Keratinocyte (primary cell): ENCODE measurements at places on chromosomes 6 and 20. TPM values are rescaled to one million over a fixed set of nuclear protein-coding genes. Genes with fewer than 3 reads are reported as not detected.

NELFE gene
- 45.1 to 57.9 TPM (median 51.9 TPM) in 3 replicates for polyA plus RNA-seq

TUBB1 gene
- 0.03 TPM in 1 of 3 replicates, not detected in the others for polyA plus RNA-seq

TNFAIP3 gene
- polyA plus RNA-seq, result 73.3 to 141 TPM (median 109 TPM) in 3 replicates

WFDC5 gene
- 2.4 to 11.7 TPM (median 5.1 TPM) in 3 replicates for polyA plus RNA-seq

LAMP5 gene
- polyA plus RNA-seq, result not detected in 3 replicates

PHACTR2 gene
- polyA plus RNA-seq, result 5.9 to 20.9 TPM (median 9.4 TPM) in 3 replicates

FLRT3 gene
- 69.7 to 123 TPM (median 91.7 TPM) in 3 replicates for polyA plus RNA-seq

OR2B2 gene
- not detected in 3 replicates for polyA plus RNA-seq

ARMH2 gene
- not detected in 3 replicates for polyA plus RNA-seq

GRCh38 chr6:85679445-85680123 lies 36.9 kb upstream of the SYNCRIP start:
- DNase-seq, result no peak

DNA sequence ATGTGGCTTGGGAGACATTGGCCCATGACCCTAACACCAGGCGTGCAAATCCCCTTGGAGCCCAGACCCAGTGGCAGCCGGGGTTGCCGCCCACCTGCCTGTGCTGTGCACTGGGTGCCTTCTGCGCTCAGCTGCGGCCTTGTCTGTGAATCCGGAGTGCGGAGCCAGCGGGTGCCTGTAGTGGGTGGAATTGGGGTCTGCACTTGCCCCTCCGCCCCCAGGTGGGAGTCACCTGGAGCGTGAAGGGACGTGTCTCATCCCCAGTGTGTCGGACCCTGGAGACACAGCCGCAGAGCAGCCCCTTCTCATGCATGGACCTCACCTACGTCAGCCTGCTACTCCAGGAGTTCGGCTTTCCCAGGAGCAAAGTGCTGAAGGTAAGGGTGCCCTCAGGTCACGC lies 22.9 kb upstream of the PYGB start:
- no peak for DNase-seq

- DNase-seq, result no peak
Observed at GRCh38 chr20:11777387-11778205, 140.1 kb upstream of the BTBD3 start.

DNA sequence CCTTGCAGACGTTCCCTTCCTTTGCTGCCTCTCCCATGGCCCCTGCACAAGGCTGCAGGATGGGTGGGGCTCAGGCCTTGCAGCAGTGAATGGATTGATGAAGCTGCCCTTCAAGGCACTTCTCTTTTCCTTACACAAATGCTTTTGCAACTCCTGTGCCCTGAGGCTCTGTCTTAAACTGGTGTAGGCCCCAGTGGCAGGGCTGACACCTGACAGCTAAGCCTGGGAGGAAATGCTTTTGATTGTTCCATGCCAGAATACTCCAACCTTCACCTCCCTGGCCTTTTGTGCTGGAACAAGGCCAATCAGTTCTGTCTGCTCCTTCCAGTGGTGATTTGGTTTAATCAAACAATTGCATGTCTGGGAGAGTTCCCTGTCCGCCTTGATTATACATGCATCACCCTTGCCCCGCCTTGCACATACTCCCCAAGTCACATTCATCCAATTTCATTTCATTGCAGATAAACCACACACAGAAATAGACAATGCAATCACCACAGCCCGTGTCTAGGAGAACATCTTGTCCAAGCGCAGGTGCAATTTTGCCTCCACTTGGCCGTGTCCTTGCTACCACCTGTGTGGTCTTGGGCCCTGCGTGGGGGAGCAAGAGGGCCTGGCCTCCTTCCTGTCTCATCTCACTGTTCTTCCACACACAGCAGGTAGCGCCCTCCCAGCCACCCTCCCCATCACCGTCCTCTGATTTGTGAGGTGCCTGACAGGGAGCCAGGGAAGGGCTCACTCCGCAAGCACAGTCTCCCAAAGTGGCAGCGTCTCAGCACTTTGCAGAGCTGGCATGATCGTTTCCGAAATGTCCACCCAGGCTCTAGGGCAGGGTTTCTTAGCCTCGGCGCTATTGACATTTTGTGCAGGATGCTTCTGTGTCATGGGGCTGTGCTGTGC lies 120.4 kb downstream of the CDH26 start:
- DNase-seq, result no peak

DNA sequence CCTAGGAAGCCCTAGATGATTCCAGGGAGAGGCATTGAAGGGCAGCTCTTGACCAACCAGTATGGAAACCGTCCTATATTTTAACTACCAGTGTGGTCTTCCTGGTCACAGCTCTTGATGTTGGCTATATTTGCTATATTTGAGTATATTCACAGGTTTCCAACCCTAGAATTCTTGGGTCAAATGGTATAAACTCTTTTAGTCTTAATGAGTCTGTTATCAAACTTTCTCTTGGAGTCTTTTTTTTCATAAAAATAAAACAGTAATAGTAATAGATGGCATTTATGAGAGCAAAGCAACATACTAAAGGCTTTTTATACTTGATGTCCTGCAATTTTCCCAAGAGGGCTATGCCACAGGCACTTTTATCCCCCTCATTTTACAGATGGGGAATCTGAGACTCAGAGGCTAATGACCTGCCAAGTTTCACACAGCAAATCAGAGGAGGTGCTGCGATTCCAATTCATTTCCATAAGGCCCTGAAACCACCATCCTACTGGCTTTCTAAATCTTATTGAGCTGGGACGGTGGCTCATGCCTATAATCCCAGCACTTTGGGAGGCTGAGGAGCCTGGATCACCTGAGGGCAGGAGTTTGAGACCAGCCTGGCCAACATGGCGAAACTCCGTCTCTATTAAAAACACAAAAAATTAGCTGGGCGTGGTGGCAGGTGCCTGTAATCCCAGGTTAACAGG lies 217.2 kb upstream of the ZNF217 start:
- DNase-seq, result no peak

DNA sequence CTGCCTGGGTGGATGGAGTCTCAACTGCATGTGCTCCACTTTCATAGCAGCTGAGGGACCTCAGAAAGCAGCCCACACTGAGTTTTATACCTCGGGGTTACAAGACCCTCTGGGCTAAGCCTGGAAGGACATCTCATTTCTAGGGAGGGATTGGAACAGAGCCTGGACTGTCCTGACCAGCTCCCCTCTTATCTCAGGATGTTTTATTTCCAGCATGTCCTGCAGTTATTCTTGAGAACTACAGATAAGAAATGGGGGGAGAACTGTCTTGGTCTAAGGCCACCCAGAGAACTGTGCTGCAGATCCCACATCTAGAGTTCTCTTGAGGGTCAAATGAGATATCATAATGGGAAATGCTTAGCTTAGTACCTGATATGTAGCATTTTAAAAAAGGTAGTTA lies 97.3 kb upstream of the CHD6 start:
- no peak for DNase-seq

DNA sequence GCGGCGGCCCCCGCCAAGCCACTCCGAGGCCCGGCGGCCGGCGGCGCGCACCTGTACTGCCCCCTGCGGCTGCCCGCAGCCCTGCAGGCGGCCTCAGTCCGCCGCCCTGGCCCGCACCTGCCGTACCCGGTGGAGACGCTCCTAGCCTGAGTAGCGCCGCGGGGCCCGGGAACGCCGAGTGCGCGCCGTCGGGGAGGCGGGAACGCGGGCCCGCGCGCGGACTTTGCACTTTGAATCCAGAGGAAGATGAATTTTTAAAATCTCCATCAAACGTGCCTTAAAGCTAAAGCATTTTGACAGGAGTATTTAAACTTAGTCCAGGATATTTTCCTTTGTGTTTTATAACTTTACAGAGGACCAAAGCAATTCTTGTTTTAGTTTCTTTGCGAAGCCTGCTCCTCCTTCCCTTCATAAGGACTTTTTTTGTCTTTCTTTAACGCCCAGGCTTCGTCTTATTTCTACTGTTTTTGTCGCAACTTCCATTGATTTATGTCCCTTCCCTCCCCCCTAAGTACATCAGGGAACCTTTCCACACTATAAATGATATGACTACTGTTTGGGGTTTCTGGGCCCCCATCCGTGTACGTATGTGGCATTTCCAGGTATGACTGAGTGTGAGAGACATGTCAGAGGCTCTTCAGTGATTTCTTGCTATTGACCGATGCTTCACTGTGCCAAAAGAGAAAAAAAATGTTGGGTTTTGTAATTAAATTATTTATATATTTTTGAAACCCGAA lies 2.0 kb downstream of the FOXQ1 start:
- DNase-seq, result no peak

DNA sequence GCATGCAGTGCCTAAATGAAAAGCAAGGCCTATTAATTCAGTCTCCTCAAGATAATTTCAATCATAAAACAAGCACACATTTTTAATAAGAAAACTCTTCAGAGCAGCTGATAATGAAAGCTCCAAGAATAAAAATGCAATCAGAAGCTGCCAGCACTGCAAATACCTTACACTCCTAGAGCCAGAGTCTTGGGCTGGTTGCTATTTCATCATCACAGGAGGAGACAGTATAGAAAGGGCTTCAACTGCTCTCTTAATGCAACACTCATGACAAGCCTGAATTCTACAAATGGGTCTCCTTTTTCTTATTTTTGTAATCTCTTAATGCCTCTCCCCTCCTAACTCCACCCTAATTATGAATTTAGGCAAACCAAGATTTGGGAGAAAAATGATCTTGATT lies 11.2 kb upstream of the MC3R start:
- no peak for DNase-seq

DNA sequence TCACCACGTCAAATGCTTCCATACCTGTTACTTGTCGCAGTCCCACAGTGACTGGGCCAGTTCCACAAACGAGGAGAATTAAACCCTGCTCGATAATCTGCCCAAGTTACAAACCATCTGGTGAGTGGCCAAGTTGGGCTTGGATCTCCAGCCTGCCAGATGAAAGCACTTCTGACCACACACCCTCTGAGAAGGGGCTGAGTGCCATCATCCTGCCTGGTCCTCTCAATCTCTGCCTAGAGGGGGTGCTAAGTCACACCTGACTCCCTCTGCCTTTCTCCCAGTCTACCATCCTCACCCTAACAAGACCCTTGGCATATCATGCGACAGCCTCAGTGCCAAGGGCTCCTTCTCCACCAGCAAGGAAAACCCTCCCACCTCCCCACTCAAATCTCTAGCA lies 15.8 kb downstream of the RRP36 start:
- DNase-seq, result no peak

GRCh38 chr6:138517635-138518034 lies 18.3 kb upstream of the NHSL1 start:
- DNase-seq, result no peak

- DNase-seq, result no peak
Observed at GRCh38 chr6:132751306-132751705, 6.4 kb downstream of the VNN2 start.

GRCh38 chr6:128754658-128755256 lies 128.2 kb upstream of the LAMA2 start:
- DNase-seq, result no peak

- no peak for DNase-seq
Observed at GRCh38 chr20:48702455-48702913, 125.3 kb downstream of the PREX1 start.

- DNase-seq, result no peak
Observed at GRCh38 chr6:16436550-16436949, 198.2 kb downstream of the GMPR start.

DNA sequence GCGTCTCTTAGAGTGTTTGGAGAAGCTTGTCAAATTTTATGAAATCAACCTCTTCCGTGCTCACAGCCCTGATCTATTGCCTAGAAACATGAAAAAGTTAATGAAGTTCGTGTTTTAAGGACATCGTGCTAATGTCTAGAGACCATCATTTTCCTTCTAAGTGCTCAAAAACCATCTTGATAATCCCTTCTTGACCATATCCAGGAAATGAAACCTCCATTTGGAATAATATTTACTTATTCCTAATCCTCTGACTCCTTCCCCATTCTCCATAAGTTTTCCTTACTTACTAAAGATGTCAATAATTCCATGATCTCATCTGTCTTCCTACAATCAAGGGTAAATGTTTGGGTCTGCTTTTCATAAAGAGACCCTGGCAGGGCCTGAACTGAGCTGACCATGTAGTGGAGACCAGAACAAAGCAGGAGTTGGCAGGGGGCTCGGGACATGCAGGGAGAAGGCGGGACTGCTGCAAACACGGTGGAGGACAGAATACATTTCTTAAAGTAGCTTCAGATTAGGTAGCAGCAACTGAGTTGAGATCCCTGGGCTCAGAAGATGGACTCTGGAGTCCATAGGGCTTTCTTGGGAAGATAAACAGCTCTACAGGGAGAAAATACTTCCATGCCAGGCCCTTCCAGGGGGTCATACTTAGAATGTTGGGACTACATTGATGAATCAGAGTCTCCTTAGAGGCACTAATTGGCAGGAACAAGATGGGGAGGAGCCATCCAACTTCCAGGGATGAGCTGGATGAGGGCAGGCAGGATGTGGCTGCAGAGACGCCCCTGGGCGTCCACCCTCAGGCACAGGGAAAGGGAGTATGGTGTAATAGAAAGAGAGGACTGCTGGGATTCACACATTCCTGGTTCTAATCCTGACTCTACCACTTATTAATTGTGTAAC lies 100.7 kb downstream of the RIN2 start:
- no peak for DNase-seq

GRCh38 chr6:104253236-104253635 lies 606.5 kb downstream of the HACE1 start:
- no peak for DNase-seq

- DNase-seq, result no peak
Observed at GRCh38 chr6:27176096-27176495, 71.4 kb upstream of the PRSS16 start.

- DNase-seq, result no peak
Observed at GRCh38 chr6:34011264-34011663, 134.6 kb downstream of the GRM4 start.

DNA sequence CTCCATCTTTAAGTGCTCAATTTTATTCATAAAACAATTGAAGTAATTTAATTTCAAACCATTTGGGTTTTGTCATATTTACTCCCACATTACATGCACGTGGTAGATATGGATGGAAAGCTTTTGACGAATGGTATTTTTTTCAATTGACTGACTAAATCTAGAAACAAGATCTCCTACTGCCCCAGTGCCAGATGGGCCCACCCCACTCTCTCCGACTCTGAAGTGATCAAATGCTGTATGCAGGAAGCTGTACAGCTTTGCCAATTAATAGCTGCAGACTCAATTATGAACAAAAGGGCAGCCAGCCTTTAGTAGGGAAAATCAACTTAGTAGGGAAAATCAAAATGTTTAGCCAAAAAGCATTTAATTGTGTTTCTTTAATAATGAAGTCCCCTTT lies 46.2 kb downstream of the PACRG start:
- DNase-seq, result no peak

DNA sequence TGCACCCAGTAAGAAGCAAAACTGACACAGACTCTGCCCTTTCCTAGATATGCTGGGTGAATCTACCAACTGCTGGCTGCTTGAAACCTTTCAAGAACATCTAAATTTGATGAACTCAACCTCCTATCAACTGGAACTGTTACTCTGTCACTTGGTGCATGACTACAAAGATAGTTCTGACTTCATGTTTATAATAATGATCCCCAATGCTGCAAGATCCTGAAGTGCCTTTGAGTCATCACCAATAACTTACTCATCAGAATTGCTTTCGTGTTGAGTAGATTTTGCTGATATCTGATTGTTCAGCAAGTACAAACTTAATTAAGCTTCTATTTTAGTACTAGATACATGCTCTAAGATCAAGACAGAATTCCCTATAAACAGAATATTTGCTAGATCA lies 100.2 kb upstream of the ARMC2 start:
- no peak for DNase-seq

- no peak for DNase-seq
Observed at GRCh38 chr6:17884498-17885478, 102.6 kb downstream of the KIF13A start.

GRCh38 chr20:23596579-23597250 lies 9.0 kb downstream of the CST9 start:
- no peak for DNase-seq
